ENCODE measurements at places on chromosomes 12 and 14.

DNA sequence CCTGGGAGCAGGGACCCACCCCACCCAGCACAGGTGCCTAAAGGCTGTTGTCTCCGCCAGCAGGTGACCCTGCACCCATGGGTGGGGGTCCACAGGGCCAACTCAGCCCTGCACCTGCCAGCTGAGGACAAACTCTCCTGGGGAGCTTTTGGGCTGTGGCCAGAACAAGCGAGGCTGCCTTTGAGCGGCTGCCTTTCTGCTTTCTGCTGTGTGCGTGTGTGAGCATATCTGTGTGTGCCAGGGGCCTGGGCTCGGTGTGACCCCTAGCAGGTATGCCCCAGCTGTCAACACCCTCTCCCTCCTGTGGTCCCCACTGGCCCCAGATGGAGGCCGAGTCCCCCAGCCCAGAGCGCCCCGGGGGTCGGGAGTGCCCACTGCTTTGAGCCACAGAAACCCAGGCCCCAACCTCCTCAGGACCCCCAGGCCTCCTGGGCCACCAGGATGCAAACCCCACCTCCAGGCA, 25.9 kb upstream of the GPR132 start:
- DNase-seq = no peak

DNA sequence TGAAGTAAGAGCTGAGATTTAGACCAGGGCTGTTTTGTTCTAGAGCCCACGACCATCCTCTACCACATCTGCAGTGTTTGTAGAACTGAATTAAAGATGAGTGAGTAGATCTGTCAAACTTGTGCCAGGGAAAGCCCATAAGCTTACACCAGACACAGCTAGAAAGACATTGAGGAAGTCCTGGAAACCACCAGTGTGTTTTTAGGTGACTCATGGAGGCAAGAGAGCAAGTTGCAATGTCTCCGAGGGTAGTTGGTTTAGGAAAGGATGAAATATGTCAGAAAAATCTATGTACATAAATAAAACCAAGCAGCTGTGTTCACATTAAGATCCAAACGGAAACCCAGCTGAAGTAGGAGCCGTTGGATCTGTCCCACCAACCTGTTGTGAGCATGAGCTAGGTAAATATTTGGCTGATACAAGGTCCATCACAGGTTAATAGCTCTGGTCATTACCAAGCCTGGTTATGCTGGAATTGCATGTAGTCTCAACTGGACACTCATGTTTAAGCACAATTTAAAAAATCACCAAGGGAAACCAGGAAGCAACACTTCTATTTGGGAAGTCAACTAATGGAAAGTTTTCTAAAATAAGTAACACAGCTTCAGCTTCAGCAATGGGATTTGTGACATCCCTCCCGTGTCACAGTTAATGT, 49.9 kb upstream of the PLEKHG3 start:
- peak; percentile 84 for DNase-seq

DNA sequence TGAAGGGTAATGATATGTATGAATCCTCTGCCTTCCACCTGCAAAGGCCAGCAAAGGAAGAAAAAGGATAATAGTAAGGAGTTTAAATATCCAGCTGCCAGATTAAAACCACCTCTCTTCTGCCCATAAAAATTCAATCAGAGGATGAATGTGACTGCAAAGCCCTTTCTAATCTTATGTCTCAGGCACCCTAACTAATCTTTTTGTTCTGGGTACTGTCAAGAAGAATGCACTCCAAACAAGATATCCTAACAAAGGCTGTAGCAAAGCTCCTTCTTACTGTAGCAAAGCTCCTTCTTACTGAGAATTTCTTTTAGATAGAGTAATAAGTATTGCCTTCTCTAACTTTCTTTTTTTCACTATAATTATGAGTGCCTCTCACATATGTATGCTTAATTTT, 91.8 kb downstream of the ST8SIA1 start:
- no peak for DNase-seq

DNA sequence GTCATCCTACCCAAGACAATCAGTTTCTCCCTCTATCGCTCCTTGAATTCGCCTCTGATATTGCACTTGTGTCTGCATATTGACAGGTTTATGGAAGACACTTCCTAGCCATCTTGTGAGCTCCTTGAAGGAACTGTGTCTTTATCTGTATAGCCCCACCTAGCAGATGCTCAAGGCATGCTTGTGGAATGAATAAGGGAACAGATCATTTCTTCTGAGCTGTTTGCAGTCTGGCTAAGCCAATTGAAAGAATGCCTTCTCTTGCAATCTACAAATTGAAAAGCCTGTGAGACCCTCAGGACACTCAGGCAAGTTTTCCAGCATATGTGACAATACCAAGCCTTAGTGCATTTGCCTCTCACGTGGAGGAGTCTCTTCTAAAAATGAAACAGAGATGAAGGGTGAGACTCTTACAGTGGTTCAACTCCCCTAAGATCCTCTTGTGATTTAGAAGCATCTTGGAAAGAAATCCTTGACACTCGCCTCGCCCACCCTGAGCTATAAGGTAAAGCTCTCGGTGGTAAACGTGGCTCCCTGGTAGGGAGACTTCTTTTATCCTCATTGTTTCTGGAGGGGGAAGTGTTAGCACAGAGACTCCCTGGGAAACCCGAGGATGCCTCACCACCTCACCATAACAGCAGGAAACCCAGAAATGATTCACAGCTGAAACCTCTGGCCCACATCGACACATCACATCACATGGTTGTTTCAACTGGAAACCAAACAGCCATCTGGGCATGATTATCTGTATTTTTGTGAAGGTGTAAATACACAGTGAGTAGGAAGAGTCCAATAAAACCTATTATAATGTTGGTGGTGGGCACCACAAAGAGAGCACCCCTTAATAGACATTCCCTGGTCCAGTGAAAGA, 112.3 kb upstream of the BCL2L14 start:
- peak; percentile 36 for DNase-seq

DNA sequence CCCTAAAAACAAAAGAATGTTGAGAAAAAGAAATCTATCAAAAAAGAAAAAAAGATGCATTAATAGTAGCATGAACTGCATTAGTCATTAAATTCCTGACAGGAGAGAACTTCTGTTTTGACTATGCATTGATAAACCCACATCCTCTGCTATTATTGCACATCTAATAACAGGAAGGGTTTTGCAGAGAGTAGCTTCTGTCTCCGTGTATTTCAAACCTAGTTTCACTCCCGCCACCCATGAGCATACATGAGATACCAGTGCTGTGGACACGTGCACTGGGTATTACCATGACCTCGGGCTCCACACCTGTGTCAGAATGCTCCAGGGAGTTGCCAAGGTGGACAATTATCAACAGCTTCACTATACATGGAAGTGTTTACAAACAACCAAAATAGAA, 449.1 kb upstream of the SOX5 start:
- no peak for DNase-seq

DNA sequence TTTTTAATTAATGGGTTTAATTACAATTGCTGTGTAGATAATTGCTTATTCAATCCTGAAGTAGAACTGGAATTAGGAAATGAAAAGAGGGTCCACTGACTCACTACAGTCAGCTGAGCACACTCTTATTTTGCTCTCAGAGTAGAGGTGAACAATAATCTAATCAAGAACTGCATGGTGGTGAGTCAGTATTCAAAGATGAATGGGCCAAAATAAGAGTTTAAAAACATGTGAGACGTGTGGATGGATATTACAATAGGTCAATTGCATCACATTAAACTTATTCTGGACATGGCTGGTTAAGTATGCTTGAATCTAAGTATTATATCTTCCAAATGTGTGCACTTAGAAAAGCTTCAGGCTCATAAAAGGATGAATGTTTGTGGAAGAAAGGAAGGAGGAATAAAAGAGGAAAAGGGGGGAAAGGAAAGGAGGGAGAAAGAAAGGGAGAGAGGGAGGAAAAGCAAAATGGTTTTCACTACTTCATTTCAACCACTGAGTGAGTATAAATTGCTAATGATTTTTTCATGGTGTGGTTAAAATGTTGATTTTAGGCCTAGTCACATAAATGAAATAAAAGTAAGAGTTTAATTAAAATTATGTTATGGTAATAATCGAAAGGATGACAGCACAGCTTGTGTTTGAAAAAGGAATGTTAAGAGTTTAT, 27.0 kb upstream of the EEA1 start:
- DNase-seq = no peak

DNA sequence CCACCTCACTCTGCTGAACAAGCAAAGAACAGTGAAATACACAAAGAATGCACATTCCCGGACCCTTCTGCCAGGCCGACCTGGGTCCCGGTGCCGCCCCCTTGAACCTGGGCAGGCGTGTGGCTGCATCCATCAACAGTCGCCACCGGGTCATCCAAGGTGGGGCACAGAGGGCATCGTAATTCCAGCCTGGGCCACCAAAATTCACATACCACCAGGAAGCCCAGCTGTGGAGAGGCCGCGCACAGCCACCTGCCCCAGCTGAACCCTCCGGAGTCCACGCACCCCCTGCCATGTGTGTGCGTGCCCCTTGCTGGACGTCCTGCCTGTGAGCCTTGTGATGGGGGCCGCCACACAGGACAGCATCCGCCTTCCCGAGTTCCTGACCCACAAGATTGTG, 85.7 kb downstream of the NOC4L start:
- no peak for DNase-seq

DNA sequence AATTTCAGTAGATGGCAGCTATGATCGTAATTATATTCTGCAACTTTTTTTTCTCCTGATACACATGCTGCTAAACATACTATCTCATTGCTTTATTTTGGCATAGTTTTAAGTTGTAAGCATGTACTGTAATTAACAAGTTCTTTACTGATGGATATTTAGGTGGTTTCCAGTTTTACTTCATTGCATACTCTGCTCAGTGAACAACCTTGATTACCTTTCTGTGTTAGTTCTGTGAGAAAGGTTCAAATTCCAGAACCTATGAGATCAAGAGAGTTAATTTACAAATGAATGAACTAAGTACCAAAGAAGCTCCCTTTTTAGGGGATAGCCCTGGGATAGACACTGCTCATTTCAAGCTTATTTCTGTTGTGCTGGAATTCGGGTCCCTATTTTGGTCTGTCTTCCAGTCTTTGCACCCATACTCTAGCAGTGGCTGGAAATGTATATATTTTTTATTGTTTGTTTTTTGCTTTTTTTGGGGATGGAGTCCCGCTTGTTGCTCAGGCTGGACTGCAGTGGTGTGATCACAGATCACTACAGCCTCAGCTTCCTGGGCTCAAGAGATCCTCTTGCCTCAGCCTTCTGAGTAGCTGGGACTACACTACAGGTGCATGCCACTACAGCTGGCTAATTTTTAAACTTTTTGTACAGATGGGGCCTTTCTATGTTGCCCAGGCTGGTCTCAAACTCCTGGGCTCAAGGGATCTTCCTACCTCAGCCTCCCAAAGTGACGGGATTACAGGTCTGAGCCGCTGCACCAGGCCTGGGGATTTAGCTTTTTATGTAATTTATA, 10.6 kb downstream of the PAPOLA start:
- DNase-seq = no peak

- DNase-seq = no peak
Measured at GRCh38 chr14:100864960-100865681, 38.4 kb downstream of the RTL1 start.

DNA sequence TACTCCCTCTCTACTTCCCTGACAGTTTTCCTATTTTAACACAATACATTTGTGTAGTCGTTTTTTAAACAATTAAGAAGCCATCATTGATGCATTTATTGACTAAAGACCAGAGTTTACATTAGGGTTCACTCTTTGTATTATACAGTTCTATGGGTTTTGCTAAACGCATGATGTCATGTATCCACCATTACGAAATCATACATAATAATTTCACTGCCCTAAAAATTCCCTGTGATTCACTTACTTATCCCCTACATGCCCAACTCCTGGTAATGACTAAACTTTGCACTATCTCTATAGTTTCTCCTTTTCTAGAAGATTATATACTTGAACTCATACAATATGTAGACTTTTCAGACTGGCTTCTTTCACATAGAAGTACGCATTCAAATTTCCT, 1016.5 kb upstream of the FOXG1 start:
- DNase-seq = no peak

DNA sequence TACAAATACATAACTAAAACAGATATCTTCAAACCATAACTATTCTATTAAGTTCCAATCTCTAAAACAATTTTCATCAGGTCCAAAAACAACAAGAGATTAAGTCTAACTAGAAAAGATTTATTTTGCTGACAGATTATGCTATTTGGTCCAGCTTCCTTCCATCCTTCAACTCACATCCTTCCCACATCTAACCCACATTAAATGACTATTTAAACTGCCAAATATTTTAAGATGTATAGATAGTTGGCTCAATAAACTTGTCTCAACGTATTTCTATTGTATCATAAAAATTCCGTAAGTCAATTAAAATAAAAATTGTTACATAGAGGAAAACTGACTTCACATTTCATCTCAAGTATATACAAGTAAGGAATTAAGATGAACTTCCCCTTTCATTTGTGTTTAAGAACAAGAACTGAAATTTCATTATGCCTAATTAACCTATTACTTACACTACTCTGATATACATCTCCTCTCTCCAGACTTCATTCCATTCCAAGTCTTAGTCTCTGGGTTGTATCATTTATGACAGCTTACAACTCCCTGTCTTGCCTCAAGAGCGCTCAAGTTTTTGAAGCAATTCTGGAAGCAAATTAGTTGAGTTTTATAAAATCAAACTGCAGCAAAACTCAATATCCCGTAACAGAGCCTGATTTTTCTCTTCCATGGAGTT, 25.4 kb downstream of the PAWR start:
- DNase-seq = no peak

GRCh38 chr14:61331992-61332657, 10.7 kb downstream of the PRKCH start:
- DNase-seq = no peak

DNA sequence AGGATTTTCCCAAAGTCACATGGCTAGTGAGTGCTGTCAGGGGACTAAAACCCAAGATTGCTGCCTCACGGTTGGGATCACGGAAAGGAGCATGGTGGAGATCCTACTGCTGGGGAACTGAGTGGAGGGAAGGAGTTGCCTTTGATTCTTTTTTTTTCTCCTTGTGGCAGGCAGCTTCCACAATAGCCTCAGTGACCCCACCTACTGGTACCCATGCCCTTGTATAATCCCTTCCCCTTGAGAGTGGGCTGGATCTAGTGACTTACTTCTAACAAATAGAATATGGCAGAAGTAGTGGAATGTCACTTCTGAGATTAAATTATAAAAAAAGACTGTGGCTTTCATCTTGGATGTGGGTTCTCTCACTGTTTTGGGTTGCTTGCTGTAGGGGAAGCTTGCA, 135.7 kb downstream of the DICER1 start:
- DNase-seq = no peak

- no peak for DNase-seq
Measured at GRCh38 chr12:104493496-104493895, 36.7 kb downstream of the CHST11 start.

DNA sequence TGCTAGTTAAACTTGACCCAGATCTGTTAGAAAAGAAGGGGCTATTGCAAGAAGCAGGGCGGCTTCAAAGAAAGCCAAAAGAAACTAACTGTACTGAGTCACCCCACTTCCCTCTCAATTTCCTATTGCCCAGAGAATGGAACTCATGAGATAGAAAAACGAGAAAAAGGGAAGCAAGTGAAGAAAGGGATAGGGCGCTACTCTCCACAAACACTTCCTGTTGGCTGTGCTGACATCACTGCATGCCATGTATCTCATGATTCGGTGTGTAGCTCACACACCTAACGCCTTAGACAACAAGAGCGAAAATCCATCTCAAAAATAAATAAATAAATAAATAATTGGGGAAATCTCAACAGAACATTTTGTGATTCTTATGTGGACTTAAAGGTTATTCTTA, 13.0 kb upstream of the P2RX4 start:
- peak; percentile 77 for DNase-seq
